ENCODE measurements at places on chromosomes 2 and 18. TPM values are rescaled to one million over a fixed set of nuclear protein-coding genes. Genes with fewer than 3 reads are reported as not detected.

DNA sequence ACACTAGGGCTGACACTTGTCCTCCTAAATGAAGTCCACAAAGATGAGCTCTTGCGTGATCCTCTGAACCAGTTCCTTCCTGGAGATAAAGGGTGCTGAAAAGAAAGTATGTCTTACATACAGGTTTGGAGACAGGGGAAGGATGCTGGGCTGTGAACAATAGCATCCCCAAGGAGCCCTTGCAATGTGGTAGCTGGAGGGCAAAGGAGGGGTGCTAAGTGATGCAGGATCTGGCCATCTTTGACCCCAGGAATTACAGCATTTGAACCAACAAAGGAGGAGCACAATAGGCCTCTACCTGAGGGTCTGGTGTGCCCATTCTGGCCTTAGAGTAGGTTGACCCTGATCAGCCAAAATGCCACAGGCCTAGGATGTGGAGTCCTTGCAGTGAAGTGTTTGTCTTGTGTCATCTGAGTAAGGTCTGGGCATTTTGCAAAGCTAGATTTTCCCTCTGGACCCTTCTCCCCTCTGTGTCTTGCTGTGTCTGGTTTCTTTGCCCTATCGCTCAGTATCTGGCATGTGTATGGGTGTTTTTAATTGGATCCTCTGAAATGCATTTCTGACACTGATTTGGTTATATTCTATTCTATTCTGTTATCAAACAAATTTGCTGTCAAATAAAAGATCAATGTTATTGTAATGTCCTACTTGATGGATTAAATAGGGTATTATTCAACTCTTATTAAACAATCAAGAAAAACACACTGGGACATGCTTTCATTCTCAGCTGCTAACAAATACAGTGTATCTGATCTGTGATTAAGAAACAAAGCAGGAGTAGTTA lies 364.8 kb upstream of the MEIS1 start:
- DNase-seq = no peak

GRCh38 chr2:192025637-192026036 lies 169.1 kb downstream of the TMEFF2 start:
- DNase-seq = no peak

- DNase-seq = no peak
These were observed 858 bp upstream of the RTP5 start for GRCh38 chr2:241868661-241869081.

- no peak for DNase-seq
These were observed 53.4 kb downstream of the KIF5C start for GRCh38 chr2:148928395-148928794.

DNA sequence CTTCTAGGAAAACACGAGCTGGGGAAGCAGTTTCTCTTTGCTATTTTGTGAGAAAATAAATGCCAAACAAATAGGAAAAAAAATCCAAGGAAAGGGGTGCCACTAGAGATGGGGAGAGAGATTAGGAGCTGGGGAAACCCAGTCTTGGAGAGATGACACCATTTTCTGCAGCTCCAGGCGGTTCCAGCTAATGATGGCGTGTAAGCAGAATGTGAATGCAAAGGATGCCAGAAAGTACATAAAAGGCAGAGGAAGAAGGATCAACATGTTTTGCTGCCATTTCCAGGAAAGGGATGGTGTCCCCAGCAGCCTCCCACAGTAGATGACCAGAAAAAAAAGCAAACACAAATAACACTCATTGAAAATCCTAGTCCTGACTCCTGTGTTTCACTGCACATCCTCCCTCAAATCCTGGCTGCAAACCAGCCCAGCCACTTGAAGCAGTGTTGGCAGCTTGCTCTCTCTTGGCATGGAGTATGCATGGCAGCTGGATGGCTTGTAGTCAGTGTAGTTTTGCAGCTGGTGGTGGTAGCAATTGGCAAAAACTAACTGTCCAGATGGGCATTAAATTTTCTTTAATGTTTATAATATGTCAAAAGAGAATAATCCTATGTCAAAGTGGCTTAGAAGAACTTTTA lies 93.6 kb downstream of the FTCDNL1 start:
- no peak for DNase-seq

DNA sequence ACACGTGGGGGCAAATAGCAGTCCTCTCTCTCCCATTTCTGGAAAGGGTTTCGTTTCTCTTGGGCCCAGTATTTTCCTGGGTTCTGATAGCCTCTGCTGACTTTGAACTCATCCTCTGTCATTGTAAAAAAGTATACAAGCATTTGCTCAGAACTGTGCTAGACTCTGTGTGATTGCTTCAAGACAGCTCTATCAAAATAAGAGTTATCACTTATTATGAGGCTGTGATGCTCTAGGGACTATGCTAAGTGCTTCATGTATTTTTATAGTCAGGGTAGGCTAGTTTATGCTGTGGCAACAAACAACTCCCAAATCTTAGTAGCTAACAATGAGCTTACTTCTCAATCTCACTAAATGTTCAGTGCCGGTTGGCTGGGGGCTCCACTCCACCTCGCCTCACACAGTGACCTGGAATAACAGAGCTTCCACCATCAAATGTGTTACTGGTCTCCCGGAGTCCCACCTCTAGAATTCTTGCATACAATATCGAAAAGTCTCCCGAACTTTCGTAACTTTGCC lies 110.8 kb upstream of the CDC42EP3 start:
- no peak for DNase-seq

- DNase-seq = no peak
These were observed 14.9 kb upstream of the B3GNT2 start for GRCh38 chr2:62180975-62181374.

Gene DUSP19
- 0.79 TPM for polyA plus RNA-seq

Gene GCFC2
- 34.5 TPM for polyA plus RNA-seq

DNA sequence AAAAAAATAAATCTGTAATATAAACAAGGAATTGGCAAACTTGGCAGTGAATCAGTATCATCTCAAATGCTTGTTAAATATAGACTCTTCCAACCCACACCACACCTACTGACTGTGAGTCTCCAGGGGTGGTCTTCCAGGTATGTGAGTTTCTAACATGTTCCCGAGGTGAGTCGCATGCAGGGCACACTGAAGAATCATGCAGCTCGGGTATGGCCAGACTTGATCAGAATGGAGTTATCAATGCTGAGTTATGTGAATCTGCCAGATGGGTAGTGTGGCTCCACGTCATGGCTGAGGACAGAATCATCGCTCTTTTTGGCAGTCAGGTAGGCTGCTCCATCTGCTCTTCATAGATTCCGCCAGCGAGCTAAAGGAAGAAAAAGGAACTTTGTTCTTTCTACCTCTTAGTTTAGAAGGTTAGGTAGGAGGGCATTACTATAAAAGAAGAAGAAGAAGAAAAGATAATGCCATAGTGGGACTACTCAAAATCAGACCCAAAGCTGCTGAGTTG lies 1279.7 kb upstream of the ZEB2 start:
- no peak for DNase-seq

GRCh38 chr2:240996834-240997140 lies 1.6 kb upstream of the SNED1 start:
- DNase-seq = no peak

- no peak for DNase-seq
These were observed 72.3 kb upstream of the CPO start for GRCh38 chr2:206867006-206867405.
